ENCODE measurements at places on chromosomes 1 and 21.

GRCh38 chr1:30811187-30811586, 53.6 kb upstream of the LAPTM5 start:
- no peak for DNase-seq

GRCh38 chr1:162147760-162148159, 78.3 kb downstream of the NOS1AP start:
- no peak for DNase-seq

DNA sequence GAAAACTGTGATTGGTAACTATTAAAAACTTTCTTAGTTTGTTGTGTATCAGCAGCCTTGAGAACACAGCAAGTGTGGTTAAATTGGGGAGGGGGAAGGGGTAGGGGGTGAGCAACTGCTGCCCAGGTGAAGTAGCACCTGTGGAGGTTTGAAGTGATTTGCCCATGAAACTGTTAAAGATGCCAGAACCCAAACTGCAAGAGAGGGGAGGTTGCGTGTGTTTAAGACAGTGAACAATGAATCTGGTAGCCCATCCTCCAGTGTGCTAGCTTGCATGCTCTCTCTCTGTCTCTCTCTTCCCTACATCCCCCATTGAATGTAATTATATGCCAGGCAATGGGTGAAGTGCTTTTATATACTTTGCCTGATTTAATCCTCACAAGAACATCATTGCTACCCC, 154.7 kb downstream of the RUNX1 start:
- DNase-seq, result no peak

GRCh38 chr1:9346566-9346965, 53.9 kb downstream of the SPSB1 start:
- no peak for DNase-seq

Measured in T-helper 2 cell (primary cell).